Suppressor macrophage treated with lipopolysaccharide for 4 hours (primary cell): ENCODE measurements at places on chromosomes 16 and 17.

DNA sequence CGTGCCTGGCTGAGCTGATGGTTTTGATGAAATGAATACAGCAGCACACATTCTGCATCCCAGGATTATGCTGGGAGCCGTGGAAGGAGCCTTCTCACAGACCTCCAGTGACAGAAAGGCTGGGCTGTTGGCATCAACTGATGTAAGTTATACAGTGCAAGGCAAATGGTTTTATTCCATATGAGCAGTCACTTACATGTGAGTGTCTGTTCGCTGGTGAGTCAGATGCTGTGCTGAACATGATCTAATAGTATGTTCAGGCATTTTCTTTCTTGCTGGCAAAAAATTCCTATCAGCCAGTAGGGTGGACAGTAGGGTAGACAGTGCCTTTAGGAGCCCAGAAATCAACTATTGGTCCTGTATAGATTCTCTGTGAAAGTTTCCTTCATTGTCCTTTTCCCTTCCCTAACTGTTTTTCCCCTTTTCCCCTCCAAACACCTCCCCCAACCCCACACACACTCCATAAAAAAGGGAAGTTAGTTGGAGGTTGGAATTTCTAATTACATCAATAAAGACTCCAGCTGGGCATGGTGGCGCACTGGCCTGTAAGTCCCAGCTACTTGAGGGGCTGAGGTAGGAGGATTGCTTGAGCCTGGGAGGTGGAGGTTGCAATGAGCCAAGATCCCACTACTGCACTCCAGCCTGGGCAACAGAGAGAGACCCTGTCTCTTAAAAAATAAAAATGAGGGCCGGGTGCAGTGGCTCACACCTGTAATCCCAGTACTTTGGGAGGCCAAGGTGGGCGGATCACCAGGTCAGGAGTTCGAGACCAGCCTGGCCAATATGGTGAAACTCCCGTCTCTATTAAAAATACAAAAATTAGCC, 36.2 kb downstream of the LDHD start:
- DNase-seq, result peak; percentile 78

DNA sequence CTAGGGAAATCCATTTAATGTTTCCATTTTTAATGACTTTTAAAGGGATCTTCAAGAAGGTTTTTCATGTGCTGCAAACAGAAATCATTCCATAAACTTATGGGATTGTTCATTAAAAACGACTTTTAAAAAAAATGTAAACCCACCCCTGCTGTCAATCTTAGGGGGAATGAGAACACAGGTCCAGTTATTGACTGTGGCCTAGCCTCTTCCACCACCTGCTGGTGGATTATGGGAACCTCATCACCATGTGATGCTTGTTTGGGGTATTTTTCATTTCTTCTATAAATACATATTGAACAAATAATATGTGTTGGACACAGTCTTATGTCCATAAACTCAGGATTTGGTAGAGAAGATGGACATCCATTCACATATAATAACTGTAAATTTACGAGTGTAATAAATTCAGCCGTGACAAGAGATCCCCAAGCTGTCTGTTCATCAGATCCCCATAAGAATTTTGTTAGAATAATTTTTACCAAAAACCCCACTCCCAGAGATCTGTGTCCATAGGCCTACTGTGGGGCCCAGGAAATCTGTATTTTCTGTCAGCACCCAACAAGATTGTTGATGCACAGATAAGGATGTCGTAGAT, 42.0 kb upstream of the TMC5 start:
- peak; percentile 73 for DNase-seq

- peak; percentile 82 for DNase-seq
Measured at GRCh38 chr17:44865231-44865660, 17.6 kb downstream of the HIGD1B start.

- DNase-seq, result no peak
Measured at GRCh38 chr16:3646348-3646920, 8.1 kb upstream of the DNASE1 start.

- DNase-seq, result no peak
Measured at GRCh38 chr17:36856222-36856621, 81.1 kb upstream of the LHX1 start.

DNA sequence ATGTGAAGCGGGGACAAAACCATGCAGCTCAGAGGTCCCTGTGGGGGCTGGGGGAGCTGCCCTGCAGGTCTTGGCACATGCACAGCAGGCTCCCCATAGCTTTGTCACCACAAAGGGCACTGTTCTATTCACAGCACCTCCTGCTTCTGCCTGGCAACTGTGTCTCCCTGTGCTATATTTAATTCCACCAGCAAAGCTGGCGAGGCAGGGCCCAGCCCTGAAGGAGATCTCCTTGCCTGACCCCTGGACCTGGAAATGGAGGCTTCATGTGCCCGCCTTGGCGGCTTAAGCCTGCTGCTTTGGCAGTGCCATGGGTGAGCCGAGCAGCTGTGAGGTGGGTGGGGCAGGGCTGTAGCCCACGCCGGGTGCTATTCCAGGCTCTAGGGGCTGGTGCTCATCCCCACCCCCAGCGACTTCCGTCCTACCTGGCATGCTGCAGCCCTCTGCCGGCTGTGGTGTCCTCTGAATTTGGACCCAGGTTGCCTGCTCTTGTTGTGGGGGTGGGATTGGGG, 6.8 kb downstream of the LDHD start:
- no peak for DNase-seq

- DNase-seq, result no peak
Measured at GRCh38 chr16:67773569-67774456, 32.5 kb downstream of the RANBP10 start.

DNA sequence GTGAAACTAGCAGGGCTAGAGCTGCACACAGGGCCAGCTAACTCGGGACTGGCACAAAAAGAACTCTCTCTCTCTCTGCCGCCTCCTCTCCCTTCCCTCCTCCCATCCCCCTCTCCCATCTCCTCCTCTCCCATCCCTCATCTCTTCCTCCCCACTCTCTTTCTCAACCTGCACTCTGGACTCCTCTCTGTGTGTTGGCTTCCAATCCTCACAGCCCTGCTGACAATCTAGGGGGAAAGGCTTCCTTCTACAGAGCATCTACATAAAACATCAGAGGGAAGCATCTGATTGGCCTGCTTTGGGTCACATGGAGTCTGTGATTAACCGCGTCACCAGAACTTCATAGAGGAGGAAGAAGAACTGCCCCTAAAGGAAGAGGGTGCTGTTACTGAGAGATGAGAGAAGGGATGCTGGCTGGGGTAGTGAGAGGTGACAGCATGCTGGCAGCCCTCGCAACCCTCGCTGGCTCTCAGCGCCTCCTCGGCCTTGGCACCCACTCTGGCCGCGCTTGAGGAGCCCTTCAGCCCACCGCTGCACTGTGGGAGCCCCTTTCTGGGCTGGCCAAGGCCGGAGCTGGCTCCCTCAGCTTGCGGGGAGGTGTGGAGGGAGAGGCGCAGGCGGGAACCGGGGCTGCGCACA, 12.8 kb upstream of the ZFP90 start:
- DNase-seq, result no peak

DNA sequence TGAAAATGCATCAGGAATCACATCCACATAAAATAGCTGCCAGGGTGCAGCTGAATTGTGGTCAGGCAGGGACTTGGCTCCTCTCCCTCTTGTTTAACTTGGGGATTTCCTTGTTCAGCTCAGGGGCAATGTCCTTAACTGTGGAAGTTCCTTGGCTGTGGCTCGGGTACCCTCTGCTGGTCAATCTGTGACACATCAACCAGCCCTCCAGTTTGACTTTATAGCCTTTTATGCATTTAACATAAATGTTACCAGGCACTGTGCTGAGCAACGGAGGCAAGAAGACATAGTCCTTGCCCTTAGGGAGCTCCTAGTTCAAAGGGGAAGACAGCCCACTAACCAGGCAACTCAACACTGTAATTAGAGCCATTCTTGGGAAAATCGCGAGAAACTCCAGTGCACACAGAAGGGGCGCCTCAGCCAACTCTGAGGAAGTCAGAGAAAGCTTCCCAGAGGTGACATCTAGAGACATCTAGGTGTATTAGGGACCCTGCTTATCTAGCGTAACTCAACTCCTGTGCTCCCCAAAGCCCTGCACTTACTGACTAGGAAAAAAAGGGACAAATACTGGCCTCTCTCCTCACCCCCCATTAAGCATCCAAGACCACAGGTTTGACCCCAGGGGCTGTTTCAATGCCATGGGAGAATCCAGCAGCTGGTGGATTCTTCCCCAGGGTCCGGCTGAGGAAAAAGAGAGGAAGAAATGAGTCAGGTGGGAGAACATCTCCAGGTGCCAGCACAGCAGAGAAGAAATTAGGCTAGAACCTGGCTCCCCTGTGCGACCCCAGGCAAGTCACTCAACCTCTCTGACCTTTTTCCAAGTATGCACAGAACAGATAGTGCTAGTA, 17.3 kb upstream of the EEF2K start:
- peak; percentile 88 for DNase-seq

DNA sequence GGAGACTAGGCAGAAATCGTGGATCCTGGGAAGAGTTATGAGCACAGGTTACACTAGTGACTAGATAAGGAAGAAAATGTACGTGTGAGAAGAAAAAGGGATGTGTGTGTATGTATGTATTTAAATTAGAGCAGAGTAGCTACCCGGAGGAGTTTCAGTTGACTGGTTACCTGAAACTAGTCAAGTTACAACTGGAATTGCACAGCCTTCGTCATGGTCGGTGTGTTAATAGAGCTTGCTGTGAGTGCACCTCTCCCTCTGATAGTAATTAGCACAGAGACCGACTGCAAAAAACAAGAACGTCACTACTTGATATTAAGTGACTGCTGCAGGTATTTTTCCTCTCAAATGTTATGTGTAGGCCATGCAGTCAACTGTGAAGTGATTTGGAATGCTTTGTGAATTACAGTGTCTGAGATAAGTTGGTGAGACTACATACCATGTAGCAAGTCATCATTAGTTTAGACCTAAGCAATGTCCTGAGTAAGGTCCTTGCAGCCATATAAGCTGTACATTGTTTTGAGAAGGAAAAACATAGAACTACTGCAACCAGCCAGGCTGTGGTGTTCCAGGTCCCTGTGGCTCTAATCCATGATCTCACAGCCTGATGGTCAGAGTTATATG, 95.7 kb downstream of the WNT3 start:
- DNase-seq, result no peak

GRCh38 chr17:79137789-79138165, 63.2 kb downstream of the ENGASE start:
- DNase-seq, result no peak

GRCh38 chr16:11155284-11155806, 100.7 kb downstream of the SOCS1 start:
- no peak for DNase-seq

DNA sequence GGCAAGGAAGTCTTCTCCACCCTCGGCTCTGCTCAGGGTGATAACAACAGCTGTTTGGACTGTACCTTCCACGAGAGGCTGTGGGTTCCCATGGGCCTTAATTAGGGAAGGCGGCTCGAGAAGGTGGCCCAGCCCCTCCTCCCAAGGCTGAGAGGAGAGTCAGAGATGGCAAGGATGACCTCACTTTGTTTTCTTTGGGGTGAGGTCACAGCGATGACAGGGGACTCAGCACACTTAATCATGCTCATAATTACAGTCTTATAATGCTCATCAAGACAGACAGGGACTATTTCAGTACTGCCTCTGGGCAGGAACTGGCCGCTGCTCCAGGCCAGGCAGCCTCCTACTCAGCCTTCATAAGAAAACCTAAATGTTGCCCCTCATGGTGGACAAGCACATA, 19.7 kb downstream of the WFDC1 start:
- DNase-seq, result no peak

- DNase-seq, result no peak
Measured at GRCh38 chr17:45132320-45132571, at the start of gene PLCD3. Gene PLCD3 (minus strand): TSS chr17:45132515. CDS start chr17:45132410, 105 bp downstream.

GRCh38 chr17:76793775-76794174, 55.9 kb downstream of the MFSD11 start:
- DNase-seq, result peak; percentile 5

DNA sequence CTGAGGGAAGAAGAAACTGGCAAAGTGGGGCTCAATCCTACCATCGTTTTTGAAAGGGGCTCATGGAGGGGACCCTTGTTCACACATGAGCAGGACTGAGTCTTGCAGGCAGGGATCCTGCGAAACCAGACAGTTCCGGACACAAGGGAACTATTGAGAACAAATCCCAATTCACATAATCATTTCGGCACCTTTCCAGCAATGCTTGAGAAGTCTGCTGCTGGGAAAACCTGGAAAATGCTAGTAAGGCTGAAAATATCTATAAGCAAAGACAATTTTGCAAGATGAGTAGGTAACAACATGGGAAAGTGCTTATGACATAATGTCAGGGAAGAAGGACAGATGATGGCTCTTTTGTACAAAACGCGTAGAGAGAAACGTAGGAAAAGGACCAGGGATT, 52.1 kb upstream of the BPTF start:
- DNase-seq, result no peak

GRCh38 chr16:4316108-4316863, 419 bp downstream of the GLIS2 start:
- no peak for DNase-seq

DNA sequence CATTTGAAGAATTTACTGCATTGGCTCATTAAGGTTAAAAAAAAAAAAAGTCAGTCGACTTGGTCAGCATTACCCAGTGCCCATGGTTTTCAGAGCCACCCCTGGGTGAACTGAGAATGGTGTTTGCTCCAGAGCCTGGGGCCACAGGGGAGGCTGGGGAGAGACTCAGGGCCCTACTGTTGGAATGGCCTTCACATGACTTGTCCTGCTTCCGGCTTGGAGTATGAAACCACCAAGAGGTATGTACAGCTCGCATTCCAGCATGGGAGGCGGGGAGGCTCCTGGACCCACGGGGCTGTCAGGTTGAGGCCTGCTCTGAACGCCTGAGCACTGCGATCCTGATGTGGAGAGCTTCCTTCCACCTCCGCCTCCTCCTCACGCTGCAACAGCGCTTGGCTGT, 36.8 kb downstream of the MSI2 start:
- no peak for DNase-seq

- DNase-seq, result no peak
Measured at GRCh38 chr17:73494950-73495349, 149.3 kb downstream of the SDK2 start.

- DNase-seq, result peak; percentile 38
Measured at GRCh38 chr16:11498683-11499082, 88.0 kb downstream of the LITAF start.

DNA sequence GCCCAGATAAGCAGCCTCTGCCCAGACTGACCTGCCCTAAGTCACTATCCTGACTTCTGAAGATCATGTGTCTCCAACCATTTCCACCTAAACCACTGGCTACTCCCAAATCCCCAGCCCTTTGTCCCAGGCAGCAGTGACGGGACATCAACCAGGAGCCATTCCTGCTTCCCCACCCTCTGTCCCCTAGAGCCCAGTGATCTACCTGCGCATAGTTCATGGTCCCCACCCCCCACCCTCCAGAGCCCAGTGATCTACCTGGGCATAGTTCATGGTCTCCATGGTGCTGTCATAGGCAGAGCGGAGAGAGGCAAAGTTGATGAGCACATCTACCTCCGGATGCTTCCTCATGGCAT, 26.8 kb downstream of the ACLY start:
- no peak for DNase-seq

DNA sequence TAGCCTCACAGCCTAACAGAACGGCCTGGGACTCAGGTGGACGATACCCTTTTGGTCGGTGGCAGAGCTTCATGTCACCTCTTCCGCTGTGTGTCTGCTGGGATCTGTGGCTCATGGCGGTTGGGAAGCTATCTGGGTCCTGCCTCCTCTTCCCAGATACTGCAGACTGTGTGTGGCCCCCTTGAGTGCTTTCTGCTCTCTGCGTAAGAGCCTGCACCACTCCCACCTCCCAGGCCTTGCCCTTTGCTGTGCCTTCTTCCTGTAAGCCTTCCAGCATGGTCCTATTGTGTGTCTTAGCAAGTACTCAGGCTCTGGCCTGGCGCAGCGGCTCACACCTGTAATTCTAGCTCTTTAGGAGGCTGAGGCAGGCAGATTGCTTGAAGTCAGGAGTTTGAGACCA, 17.5 kb upstream of the ADCY7 start:
- DNase-seq, result no peak

GRCh38 chr16:76287466-76287865, 10.3 kb downstream of the CNTNAP4 start:
- no peak for DNase-seq

GRCh38 chr17:75499313-75500022, 15.9 kb downstream of the CASKIN2 start:
- no peak for DNase-seq
